ENCODE measurements at places on chromosomes 11 and 22. TPM values are rescaled to one million over a fixed set of nuclear protein-coding genes. Genes with fewer than 3 reads are reported as not detected.

DNA sequence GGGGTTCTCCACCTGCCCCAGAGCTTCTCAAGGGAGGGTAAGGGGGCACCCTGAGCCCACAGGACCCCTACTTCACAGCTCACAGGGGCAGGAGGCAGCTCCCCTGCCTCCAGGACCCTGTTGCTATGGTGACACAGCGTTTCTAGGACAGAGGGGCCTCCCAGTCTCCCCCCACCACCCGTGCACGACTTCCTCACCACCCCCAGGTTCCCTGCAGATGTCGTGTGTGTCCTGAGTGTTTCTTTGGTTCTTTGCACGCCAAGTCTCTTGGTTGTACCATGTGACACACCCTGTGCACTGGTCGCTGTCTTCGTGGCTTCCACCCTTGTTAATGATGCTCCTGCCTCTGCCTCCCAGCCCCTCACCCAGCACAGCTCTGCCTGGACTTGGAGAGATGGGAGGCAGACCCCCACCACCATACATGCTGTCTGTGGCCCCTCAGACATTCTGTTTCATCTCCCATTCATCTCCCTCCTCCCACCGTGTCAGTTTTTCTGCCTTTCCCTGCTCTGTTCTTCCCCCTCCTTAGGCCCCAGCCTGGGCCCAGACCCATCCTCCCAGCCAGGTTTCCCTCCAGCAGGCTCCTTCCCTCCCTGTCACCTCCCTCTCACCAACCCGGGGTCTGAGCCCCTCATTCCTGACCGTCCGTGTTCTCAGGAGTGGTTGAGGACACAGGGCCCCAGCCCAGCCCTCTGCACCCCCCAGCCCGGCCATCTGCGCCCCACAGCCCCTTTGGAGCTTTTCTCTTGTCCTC, 24.5 kb upstream of the RAB1B start:
- no peak for DNase-seq

DNA sequence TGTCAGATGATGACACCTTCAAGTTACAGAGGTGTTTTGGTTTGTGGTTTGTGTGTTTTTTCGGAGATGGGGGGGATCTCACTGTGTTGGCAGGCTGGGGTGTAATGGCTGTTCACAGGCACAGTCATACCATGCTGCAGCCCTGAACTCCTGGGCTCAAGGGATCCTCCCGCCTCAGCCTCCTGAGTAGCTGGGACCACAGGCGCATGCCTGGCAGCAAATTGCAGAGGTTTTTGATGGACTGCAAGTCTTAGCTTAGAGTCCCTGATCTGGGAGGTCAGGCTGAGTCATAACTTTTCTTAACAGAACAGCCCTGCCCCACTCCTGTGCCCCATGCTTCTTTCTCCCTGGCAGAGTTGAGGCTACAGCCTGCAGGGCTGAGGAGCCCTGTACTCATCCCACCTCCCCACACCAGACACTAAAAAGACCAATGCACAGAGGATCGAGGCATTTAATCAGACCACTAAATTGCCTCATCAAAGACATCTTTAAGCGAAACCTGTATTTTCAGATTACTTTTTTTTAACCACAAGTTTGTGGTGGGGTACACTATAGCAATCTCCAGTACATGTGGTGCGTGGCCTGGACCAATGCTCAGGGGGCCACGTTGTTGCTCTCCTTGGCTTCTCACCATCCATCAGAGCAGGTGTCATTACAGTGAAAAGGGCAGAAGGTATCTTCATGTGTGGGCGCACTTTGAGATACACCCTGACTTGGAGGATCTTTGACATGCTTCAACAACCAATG, 17.1 kb upstream of the ADORA2A start:
- no peak for DNase-seq

GRCh38 chr11:71930556-71931244, 1.9 kb downstream of the RNF121 start:
- DNase-seq = no peak

DNA sequence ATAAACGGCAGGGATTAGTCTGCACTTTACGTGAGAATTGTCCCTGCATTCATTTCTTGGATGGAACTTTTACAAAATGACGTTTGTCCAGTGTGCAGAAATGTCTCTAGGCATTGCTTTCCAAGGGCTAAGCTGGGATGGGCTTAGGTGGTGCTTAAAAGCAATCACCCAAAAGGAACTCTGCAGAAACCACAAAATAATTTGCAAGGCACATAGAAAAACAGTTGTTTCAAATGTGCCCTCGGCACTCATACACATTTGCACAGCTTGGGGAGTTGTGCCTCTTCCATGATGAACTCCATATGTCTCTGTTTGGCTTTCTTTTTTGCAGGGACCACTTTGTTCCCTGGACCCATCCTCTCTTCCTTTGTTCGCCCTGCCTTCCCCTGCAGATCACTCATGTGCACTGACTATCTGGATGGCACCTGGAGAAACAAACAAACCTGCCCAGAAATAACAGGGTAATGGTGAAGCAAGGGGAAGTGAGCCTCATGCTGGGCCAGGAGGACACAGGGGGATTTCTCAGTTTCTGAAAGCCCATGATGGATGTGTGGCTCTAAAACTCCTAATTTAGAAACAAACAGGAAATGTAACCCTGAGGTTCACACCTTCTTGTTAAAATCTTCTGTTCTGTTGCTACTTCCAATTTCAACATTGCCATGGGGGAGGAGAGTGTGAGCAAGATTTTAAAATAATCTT, 150.2 kb downstream of the SNX19 start:
- no peak for DNase-seq

- DNase-seq = no peak
These were observed 33.4 kb downstream of the TSG101 start for GRCh38 chr11:18493310-18493709.

DNA sequence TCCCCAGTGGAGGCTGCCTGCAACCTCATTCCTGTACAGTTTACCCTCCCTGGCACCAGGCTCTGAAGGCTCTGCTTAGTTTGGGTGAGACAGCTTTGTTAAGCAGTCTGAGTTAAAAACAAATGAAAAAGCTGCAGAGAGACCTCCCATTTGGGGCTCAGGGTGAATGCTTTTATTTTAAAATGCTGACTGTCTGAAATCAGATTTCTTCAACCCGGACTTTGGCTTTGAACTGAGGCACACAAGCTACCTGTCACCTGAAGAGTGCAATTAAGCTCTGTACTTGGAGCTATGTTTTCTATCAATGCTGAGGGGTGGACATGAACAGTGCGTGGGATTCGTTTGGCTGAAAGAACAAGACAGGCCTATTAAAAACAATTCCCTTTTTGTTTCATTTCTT, 217.5 kb upstream of the SORL1-AS1 start:
- DNase-seq = no peak

- no peak for DNase-seq
These were observed 259.1 kb upstream of the PLET1 start for GRCh38 chr11:112519751-112520150.

GRCh38 chr11:406796-407650, 7.8 kb downstream of the SIGIRR start:
- peak; percentile 92 for DNase-seq

GRCh38 chr22:17921871-17922821, 102.2 kb downstream of the MICAL3 start:
- no peak for DNase-seq

DNA sequence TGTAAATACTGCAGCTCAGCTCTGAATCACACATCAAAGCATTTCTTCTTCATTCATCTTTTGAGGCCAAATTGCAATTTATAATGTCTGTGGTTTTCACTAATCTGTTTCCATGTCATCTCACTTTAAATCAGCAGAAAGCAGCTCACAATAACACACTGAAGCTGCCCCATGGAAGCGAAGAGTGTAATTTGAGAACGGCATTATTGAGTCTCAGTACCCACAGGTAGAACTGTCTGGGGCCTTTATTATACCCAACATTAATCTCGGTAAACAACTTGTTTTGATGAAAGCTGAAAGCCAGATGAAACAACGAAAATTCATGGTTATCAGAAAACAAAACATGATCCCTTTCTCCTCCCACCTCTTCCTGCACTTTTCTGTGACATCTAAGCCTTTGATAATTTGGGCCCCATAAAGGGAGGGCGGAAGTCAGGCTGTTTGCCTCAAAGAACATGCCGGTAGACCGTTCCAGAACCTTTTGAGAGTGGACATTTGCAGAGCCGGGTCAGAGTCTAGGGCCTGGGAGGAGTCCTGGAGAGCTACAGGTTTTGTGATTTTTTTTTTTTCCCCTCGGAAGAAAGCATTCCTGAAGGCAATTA, 68.2 kb upstream of the SESN3 start:
- no peak for DNase-seq

- peak; percentile 73 for DNase-seq
These were observed 379 bp upstream of the SLC3A2 start for GRCh38 chr11:62880231-62880802.

DNA sequence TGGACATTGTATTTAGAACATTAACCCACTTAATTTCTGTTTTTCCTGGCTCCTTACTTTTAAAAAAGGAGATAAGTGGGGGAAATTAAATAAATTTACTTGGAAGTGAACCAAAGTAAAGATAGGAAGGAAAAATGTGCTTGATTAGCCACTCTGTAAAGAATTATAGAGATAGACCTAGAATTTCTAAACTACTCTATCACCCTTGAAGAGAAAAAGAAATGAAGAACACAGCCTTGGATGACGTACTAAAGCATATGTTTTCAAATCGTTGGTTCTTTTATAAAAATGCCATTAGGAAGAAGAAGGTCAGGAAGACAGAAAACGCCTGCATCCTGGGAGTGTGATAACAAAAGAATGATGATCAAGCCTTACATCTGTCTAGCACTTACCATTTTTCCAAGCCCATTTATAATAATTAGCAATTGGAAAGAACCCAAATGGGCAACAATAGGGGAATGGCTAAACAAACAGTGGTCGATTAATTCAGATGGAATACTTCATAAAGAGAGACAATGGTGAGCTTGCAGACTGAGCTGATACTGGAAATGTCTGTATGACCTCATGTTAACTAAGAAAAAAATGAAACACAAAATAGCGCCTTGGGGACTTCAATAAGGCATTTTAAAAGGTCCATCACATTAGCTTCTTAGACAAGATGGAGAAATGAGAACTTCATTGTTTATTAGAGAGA, 81.0 kb upstream of the LRRC55 start:
- no peak for DNase-seq

DNA sequence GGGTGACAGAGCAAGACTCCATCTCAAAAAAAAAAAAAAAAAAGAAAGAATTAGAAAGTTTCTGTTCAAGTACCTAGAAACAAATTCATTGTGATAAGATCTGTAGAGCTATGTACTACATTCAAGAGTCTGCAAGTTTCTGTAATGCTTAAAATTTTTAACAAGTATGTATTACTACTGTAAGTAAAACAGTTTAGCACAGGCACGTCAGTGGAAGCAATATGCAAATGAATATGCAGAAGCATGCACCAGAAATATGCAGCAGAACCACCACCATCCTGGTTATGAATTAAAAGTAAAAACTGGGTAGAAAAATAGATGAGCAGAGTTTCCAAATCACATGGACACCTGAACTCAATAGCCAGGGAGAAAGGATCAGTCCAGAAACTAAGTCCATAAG, 19.3 kb downstream of the SBF2 start:
- DNase-seq = no peak

DNA sequence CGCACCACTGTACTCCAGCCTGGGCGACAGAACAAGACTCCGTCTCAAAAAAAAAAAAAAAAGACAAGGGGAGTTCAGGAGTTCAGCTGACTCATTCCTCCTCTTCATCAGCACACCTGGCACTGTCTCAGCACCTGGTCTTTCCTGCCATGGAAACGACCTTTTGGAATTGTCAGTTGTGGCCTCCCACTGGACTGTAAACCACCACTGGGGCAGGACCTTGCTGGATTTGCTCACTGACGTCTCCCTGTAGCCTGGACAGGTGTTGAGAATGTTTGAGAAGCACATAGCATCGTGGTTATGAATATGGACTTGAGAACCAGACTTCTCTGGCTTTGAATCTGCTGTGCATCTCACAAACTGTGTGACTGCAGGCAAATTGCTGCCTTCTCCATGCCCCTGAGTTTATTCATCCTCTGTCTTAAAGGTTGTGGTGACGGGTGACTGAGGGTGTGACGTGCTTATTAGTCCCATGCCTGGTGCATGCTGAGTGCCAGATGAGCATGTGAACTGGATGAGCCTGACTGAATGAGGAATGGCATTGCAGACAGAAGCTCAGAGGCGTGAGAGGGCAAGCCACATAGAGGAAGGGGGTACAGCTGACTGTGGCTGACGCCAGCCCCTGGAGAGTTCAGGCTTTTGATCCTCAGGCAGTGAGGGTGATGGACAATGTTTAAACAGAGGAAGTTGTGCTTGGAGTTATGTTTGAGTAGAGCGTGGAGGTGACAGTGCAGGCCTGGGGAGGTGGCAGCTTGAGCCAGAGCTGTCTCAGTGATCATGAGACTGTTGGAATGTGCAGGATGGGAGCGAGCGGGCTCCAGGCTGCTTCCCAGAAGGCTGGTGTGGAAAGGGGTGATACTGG, 12.7 kb downstream of the TOM1 start:
- DNase-seq = peak; percentile 66

- DNase-seq = no peak
These were observed 3.2 kb downstream of the NELL1 start for GRCh38 chr11:20672575-20672974.

- no peak for DNase-seq
These were observed 56.8 kb upstream of the FBXO3 start for GRCh38 chr11:33830903-33831648.

GRCh38 chr11:64842366-64842759, 2.1 kb downstream of the CDC42BPG start:
- no peak for DNase-seq

DNA sequence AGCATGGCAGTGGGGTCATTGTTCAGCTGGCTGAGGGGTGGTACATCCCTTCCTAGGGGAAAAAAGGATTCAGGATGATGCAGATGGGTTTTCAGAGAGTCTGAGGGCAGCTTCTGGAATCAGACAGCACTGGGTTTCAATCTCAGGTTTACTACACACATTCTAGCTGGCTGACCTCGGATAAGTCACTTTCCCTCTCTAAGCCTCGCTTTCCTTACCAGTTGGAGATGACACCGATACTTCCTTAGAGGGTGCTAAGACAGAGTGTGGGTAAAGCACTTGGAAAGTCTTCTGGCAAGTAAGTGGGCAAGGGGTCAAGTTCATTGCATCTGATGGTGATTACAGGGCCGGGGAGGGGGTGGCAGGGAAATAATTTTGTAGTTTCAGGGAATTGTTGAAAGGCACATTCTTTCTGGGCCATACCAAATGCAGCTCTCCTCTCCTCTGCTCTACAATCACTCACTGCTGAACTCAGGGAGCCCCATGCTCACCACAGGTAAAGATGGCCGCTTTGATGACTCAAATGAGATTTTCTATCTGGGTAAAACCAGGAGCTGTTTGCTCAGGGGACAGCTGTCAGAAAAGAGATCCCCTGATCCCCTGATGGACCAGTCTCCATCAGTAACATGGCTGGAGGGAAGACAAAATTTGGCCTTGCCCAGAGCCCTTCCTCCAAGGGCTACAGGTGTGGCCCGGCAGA, 6.5 kb upstream of the MIAT start:
- DNase-seq = no peak

KCNQ1OT1 gene
- total RNA-seq = 0.32 TPM

OR4A16 gene
- total RNA-seq = not detected

ACRV1 gene
- not detected for total RNA-seq

CNGA4 gene
- total RNA-seq = not detected

PLAAT4 gene
- total RNA-seq = 36.1 TPM

DAGLA gene
- total RNA-seq = 4.3 TPM
